ENCODE measurements at places on chromosomes 7 and 10.

DNA sequence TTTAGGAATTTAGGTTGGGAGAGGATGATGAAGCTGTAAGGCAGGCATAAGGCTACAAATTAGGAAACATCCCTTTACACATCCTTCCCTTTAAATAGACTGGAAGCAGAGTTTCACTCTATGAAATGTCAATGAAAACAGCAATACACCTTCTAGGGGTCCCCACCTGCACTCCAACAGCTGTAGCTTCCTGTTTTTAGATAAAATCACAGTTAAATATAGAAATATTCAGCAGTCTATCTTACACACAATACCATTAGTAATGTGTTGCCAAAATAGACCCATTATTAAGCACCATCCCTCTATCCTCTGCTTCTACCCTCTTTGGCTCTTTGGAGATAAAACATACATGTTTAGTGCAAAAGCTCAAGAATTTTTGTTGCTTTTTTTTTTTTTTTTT is 237.4 kb downstream of the PCLO start:
- no peak for DNase-seq

GRCh38 chr7:128912281-128912680 is 1.8 kb upstream of the KCP start:
- no peak for DNase-seq

GRCh38 chr10:94011296-94011695 is 17.6 kb downstream of the PLCE1 start:
- no peak for DNase-seq

DNA sequence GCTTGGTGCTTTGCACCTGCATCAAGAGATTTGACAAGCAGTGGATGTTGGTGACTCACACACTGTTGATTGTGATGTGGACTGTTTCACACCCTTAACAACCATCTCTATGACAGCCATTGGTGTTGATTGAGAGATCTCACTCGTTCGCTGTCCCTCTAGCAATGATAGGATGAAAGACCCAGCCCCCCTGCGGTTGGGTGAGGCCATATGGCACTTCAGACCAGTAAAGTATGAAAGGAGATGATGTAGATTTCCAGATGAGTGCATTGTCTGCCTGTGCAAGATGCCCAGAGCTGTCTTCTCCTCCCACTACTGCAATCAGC is 138.7 kb upstream of the PRR15 start:
- no peak for DNase-seq

DNA sequence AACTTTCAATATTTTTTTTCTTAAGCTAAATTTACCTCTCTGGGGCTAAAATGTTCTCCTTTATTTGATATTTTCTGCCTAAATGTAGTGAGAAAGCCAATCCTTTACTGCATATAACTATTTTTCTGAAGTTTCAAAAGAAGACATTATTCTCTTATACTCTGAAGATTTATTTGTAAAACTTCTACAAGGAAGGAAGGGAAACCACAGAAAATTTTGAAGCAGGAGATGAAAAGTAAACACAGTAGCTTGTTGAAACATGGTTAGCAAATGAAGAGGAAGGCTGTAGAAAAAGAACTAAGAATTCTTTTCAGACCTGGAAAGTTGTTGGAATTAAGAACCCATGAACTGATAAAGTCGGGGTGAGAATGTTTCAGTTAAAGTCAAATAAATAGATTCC is 330.3 kb downstream of the HGF start:
- DNase-seq, result no peak

- no peak for DNase-seq
Measured at GRCh38 chr10:128573281-128573845, 447.1 kb upstream of the MKI67 start.

DNA sequence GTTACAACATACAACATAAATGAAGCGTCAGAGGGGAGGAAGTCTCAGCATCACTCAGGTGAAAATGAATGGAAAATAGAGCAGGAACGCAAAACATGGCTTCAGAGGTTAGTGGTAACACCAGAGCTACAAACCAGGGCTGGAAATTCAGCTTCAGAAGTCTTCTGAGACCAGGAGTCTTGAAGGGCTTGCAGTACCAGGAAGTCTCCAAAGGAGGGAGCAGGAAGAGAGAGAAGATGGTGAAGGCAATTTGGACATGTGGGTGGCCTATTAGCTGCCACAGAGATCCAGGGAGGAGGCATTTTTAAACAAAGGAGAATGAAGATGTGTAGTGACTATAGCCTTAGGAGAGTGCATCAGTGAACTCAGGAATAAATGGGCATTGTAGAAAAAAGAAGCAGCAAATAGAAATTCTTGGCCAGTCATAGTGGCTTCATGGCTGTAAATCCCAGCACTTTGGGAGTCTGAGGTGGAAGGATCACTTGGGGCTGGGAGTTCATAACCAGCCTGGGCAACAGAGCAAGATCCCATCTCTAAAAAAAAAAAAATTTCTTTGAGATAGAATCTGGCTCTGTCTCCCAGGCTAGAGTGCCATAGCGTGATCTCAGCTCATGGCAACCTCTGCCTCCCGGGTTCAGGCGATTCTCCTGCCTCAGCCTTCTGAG is 9.3 kb upstream of the TET1 start:
- DNase-seq, result peak; percentile 82

DNA sequence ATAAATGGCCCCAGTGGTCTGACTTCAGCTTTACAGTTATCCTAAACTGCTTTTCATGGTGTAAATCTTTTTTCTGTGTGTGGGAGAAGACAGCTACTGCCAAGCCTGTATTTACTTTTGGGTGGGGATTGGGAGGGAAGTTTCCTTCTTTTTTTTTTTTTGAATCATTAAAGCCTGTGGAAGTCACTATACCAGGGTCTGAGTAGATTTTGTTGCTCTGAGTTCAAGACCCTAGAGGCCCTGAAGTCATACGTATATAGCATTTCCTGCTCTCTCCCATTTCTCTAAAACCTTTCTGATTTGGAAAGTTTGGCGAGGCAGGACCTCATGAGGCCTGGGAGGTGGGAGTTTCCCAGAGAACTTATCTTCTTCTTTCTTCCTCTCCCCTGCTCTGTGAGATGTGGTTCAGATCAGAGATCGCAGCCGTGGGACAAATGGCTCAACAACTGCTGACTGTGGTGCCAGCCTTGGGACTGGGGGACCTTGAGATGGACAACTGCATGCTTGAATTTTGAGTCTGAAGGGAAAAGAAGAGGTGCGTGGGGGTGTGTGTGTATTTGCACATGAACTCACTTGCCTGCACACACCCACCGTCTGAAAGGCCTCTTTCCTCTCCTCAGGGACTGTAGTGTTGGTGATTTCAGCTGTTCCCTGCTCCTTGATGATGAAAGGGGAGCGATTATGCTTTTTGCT is 18.1 kb downstream of the LRMDA start:
- no peak for DNase-seq

DNA sequence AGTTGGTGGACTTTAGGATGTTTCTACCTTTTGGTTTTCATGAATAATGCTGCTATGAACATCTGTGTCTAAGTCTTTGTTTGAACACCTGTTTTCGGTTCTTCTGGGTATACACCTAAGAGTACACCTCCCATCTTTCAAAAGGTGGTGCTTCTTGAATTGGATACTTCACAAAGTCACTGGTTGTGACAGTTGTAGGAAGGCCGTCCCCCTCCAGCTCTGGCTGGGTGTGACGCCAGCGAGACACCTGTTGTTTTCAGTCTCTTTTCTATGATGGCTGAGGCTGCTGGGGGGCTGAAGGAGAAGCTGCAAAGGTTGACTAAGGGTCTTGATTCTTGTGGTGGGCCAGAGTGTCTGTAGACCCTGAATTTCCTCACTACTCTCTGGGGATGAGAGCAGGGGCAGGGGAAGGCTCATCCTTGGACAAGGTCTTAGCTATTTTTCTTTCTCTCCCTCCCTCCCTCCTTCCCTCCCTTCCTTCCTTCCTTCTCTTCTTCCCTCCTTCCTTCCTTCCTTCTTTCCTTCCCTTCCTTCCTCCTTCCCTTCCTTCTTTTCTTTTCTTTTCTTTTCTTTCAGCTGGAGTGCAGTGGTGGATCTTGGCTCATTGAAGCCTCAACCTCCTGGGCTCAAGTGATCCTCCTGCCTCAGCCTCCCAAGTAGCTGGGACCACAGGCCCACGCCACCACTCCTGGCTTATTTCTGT is 5.6 kb downstream of the NEURL1 start:
- DNase-seq, result no peak

DNA sequence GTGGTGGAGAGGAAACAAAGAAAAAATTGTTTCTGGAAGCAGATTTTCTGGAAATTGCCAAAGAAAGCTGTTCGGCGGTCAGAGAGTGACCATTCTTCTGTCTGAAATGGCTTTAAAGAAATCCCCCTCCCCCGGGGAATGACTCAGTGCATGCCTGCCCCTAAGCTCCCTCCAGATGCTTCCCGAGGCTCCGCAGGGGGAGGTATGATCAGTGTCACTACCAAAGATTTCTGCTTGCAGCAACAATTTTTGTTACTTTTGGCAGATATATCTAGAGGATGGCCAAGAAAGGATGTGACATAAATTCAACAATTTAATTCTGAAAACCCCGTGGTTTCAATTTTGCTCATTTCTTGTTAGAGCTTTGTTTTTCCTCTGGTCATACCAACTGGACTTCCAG is 163.9 kb downstream of the JCAD start:
- peak; percentile 87 for DNase-seq

DNA sequence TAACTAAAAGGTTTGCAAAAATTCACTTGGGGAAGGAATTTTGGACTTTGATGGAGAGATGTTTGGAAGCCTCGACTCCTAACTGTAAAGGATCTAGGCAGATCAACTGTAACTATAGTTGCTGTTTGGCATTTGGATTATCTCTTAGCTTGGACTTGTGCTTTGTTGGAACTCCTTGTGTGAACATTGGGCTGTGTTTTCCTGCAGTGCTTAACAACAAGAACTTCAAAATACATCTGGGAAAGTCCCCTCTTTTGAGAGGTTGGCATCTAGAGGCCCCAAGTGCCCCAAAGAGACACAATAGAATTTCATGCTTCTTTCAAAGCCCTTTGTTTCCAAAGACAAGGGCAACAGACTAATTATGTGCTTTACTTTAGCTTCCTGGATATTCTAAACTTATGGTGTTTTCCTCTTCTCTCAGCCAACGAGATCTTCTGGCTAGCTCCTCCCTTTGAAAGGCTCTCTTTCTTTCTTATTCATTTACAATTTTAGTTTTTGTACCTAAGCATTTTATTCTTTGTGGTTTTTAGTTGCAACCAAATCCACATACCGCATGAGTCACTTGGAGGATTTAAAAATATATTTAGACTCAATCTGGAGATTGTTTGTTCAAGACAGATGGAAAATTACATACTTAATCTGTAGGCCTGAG is 11.6 kb downstream of the ABCA13 start:
- peak; percentile 25 for DNase-seq

- DNase-seq, result no peak
Measured at GRCh38 chr10:78600740-78601139, 468.0 kb upstream of the ZMIZ1 start.

GRCh38 chr7:69002416-69002815 is 595.9 kb upstream of the AUTS2 start:
- DNase-seq, result no peak

GRCh38 chr7:21566094-21566493 is 23.3 kb downstream of the DNAH11 start:
- DNase-seq, result no peak

DNA sequence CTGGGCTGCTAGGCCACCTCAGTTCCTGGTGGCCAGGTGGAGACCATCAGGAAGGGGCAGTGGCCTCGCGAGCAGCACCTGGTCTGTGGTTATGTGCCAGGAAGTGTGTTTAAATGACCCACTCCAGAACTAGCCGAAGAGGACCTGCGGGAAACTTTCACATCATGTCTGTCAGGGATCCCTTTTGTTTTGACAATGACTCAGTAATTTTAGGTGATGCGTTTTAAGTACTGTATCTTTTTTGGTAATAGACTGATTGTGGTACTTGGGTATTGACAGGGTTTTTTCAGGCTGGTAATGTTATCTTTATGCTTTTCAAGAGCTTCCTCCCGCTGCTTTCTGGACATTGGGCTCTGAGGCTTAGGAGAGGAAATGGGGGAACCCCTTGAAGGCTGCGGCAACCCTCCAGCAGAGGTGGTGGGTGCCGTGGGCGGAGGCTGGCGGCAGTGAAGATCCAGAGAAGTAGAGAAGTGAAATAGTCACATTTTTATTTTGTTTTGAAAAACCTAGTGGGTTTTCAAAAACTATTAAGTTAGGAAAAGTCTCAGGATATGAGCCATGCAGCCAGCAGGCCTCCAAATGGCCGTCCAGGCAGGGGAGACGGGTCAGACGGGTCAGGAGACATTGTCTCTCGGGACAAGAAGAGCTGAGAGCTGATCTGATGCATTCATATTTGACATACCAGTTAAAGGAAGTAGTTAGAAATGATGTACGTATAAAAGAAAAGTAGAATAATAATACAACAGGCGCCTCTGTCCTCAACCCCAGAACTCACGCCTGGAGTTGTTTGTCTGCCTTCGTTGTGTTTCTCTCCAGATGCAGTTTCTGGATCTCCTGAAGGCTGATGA is 27.7 kb downstream of the PPP2R2D start:
- peak; percentile 17 for DNase-seq

DNA sequence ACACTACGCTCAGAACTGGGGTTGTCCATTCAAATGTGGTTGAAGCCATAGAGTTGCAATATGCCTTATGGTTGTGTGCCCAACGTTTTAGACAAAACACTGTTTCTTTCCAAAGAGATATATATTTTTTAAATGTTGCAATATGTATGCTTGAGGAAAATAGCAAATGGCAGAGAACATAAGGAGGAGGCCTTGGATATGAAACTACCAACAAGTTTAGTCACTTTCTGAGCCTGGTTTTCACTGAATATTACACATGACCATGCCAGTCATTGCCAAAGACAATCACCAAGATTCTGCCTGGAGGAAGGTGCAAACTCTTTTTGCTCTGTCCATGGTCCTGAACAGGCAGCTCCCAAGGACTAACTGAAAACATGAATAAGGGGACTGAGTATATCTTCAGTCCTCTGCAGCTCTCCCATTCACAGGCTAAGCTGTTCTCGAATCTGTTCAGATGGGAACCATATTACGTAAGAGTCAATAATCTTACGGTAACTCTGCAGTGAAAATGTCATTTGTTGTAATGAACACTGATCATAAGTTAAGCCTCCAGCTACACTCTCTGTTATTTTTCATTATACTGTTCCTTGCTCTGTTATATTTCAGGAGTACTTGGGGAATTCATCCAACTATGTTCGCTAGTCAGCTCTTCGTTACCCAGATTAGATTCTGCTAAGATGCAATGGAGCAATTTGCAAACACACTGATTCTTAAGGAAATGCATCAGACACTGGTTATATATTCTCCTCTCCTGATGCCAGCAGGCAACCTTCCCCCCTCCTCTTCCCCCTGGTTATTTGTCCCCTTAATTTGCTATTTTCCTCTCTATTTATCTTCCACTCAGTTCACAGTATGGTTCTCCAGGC is 90.7 kb upstream of the C1QL3 start:
- peak; percentile 70 for DNase-seq
